ENCODE measurements at places on chromosomes 11 and 22. TPM values are rescaled to one million over a fixed set of nuclear protein-coding genes. Genes with fewer than 3 reads are reported as not detected.
A peak's percentile ranks its signal among the peaks of the same experiment; 100 is the strongest.

Gene PRMT3
- total RNA-seq: 10.5 TPM

Gene SLC7A4
- 3.3 TPM for total RNA-seq

Gene DCHS1
- total RNA-seq: 2.8 TPM

Gene NEFH
- total RNA-seq: 0.83 TPM

Gene INS
- not detected for total RNA-seq

Gene ALDH3B2
- not detected for total RNA-seq

DNA sequence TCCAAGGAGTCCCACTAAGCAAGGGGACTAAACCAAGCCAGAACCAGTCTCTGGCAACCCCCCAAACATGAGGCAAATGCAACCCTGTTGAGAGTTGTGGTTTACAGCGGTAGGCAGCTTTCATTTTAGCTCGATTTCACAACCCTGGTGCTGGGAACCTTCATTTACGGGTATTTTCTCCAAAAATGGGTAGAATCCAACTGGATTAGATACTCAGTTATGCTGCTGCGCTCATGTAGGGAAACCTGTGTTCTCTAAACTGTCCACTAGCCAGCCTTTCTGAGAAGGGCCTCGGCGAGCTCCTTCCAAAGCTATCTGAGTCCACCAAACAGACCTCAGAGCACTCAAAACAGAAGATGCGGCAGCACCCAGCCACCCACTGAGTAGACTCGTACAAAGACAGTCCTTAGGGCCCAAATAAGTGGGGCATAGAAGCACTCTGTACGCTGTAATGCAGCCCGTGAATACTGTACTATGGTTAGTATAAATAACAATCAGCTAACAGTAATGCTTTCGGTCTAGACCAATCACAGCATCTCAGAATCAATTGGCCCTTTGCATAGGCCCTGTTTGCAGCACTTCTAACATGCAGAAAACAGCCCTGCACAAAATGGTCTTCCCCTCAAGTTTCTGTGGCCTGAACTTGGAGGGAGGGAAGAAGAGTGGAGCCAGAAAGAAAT is 104.7 kb downstream of the ETS1 start:
- DNase-seq: no peak
- H3K4me1 ChIP-seq: peaks cover 20% of the 10 kb centered on the region
- no peaks in the 10 kb centered on the region for H3K36me3 ChIP-seq
- peak overlapping the region; percentile 5 for H3K4me3 ChIP-seq

- H3K27ac ChIP-seq: no peak overlapping the region
- no peaks in the 10 kb centered on the region for H3K27me3 ChIP-seq
- DNase-seq: no peak
- no peaks in the 10 kb centered on the region for H3K36me3 ChIP-seq
- H3K4me1 ChIP-seq: peaks cover 5% of the 10 kb centered on the region
Measured at GRCh38 chr11:76759092-76759491, 24.1 kb upstream of the TSKU start.

GRCh38 chr11:84780689-84781293 is 846.4 kb downstream of the DLG2 start:
- H3K4me3 ChIP-seq: no peak overlapping the region
- no peaks in the 10 kb centered on the region for H3K36me3 ChIP-seq
- no peak for DNase-seq
- no peaks in the 10 kb centered on the region for H3K27me3 ChIP-seq
- H3K4me1 ChIP-seq: no peaks in the 10 kb centered on the region

GRCh38 chr11:76714493-76714892 is 43.9 kb upstream of the LRRC32 start:
- DNase-seq: no peak
- H3K4me1 ChIP-seq: no peaks in the 10 kb centered on the region
- H3K4me3 ChIP-seq: no peak overlapping the region
- no peaks in the 10 kb centered on the region for H3K27me3 ChIP-seq

GRCh38 chr11:36309779-36310178 is 13.7 kb downstream of the PRR5L start:
- H3K27me3 ChIP-seq: no peaks in the 10 kb centered on the region
- H3K27ac ChIP-seq: no peak overlapping the region
- no peak for DNase-seq
- no peak overlapping the region for H3K4me3 ChIP-seq

DNA sequence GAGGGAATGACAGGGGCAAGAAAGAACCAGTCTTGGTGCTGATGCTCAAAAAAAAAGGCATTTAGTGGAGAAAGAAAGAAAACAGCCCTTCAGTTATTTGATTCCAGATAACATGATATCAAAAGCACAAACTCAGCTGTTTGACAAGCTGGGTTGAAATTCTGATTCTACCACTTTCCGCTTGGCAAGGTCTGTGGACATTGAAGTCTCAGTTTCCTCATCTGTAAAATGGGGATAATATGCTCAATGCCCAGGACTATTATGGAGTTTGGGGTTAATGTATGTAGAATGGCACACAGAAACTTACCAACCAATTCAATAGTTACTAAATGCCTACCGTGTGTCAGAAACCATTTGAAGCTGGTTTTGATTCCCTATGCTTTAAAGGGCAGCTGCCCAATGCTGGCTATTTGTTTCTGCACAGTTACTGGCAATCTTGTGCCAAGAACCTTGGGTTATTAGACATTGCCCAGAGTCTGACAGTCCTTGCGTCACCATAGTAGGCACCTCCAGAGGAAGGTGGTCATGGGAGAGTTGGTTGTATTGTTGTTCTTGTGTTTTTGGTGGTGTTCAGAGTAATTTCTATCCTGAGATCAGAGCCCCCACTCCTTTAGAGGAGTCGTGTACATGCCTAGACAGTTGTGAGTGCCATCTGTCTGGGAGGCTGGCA is 19.5 kb downstream of the ELF5 start:
- H3K27me3 ChIP-seq: no peaks in the 10 kb centered on the region
- H3K27ac ChIP-seq: no peak overlapping the region
- no peak for DNase-seq
- H3K36me3 ChIP-seq: no peaks in the 10 kb centered on the region

- H3K27ac ChIP-seq: no peak overlapping the region
- no peaks in the 10 kb centered on the region for H3K36me3 ChIP-seq
- H3K4me3 ChIP-seq: no peak overlapping the region
- no peaks in the 10 kb centered on the region for H3K4me1 ChIP-seq
- DNase-seq: no peak
Measured at GRCh38 chr11:971092-971690, 45.5 kb downstream of the AP2A2 start.

GRCh38 chr22:43901976-43902643 is 10.3 kb upstream of the PNPLA5 start:
- H3K27ac ChIP-seq: no peak overlapping the region
- H3K4me3 ChIP-seq: no peak overlapping the region
- H3K4me1 ChIP-seq: no peaks in the 10 kb centered on the region
- H3K36me3 ChIP-seq: no peaks in the 10 kb centered on the region

- H3K4me1 ChIP-seq: no peaks in the 10 kb centered on the region
- H3K36me3 ChIP-seq: no peaks in the 10 kb centered on the region
- no peaks in the 10 kb centered on the region for H3K27me3 ChIP-seq
- H3K4me3 ChIP-seq: no peak overlapping the region
Measured at GRCh38 chr22:41043722-41044121, 48.7 kb upstream of the EP300 start.

DNA sequence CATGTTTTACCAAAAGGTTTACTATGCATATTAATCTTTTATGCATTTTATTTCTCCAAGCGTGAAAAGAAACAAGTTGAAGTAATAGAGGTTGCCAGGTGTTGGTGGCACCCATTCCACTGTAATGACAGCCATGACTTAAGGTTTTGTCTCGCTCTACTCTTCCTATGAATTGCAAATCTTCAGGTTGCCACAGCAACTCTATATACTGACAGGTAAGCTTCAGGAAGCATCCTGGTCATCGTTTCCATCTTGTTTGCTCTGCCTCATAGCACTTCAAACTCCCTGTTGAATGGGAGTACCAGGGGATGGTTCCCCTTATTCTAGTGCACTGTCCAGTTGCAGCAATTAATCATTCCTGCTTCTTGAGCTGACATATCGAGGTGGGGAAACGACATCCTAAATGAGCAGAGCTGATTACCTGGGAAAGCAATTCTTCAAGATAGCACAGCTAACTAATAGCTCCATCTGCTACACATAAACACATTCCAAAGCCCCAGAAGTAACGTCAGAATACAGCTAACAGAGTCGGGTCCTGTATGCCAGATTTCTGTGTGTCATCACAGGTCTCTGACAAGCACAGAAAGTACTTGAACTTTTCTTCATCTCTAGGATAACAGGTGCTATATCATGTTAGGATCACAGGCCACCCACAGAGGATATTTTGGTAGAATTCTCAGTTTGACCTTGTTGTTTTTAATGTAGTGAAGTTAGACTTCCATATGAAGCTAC is 80.3 kb downstream of the CADM1 start:
- H3K4me1 ChIP-seq: no peaks in the 10 kb centered on the region
- H3K27me3 ChIP-seq: no peaks in the 10 kb centered on the region
- no peaks in the 10 kb centered on the region for H3K36me3 ChIP-seq
- H3K27ac ChIP-seq: no peak overlapping the region
- no peak for DNase-seq
- H3K4me3 ChIP-seq: no peak overlapping the region

DNA sequence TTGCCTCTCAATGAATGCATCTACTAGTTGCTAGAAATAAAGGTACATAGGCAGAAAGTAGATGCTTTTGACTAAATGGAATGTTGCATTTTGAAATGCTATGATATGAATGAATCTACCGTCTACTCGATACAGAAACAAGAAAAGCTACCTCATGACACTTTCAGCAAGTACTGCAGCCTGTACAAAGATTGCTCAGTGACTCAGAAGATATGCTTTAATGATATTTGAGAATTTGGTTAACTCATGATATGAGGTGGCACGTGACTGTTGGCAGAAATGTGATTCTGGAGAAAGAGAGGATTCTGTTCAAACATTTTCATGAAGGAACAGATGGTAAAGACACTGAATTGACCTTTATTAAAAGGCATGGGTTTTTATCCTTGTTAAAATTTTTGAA is 76.0 kb downstream of the HSD17B12 start:
- H3K27ac ChIP-seq: no peak overlapping the region
- no peak for DNase-seq
- no peaks in the 10 kb centered on the region for H3K27me3 ChIP-seq
- H3K4me3 ChIP-seq: no peak overlapping the region
- no peaks in the 10 kb centered on the region for H3K36me3 ChIP-seq

DNA sequence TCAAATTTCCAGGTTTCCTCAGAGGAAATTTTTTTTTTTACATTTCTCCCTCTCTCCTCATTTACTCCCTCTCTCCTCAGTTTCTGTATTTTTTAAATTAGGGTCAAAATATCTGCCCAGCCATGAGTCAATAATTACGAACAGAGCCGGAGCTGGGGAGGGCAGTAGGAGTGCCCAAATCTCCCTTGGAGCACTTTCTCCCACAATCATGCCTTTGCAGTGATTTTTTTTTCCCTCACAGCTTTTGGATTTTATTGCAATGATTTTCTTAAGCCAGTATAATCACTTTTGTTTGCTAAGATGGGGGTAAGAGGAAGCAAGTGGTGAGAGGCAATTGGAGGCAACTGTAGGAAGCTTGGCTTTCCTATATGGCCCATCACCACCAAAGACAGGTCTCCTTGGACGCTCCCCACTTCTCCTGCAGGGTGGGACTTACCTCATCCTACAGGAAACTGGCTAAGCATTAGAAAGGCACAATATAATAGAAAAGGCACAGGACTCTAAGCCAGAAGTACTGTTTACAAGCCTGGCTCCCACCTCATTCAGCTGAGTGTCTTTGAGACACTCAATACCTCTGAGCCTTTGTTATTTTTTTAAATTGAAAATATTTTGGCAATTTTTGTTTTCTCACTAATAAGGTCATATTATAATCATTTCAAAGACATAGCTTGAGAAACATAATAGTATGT is 192.6 kb upstream of the PITPNB start:
- H3K27ac ChIP-seq: no peak overlapping the region
- DNase-seq: no peak
- no peaks in the 10 kb centered on the region for H3K27me3 ChIP-seq
- no peaks in the 10 kb centered on the region for H3K4me1 ChIP-seq
- H3K4me3 ChIP-seq: no peak overlapping the region

- peak overlapping the region; percentile 71 for H3K27ac ChIP-seq
- H3K4me3 ChIP-seq: no peak overlapping the region
- no peaks in the 10 kb centered on the region for H3K4me1 ChIP-seq
- no peaks in the 10 kb centered on the region for H3K27me3 ChIP-seq
- no peaks in the 10 kb centered on the region for H3K36me3 ChIP-seq
- DNase-seq: no peak
Measured at GRCh38 chr22:46162771-46163556, 12.6 kb downstream of the PPARA start.

DNA sequence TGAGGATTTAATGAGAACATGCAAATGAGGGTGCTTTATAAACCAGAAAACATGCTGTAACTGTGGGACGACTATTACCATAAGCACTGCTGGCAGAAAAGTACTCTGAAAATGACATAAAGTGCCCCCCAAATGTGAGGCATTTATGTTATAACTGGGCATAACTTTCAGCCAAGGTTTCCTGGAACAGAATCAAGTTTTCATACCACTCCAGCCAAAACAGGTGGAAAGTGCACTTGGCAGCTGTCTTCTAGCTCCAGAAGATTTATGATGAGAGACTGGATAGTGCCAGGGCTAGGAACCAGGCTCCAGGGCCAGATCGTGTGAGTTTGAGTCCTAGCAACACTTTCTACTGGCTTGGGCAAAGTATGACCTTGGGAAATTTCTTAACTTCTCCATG is 339.2 kb downstream of the TENM4 start:
- DNase-seq: no peak
- no peaks in the 10 kb centered on the region for H3K36me3 ChIP-seq
- H3K4me3 ChIP-seq: no peak overlapping the region
- H3K27ac ChIP-seq: no peak overlapping the region

- H3K36me3 ChIP-seq: no peaks in the 10 kb centered on the region
- H3K4me1 ChIP-seq: no peaks in the 10 kb centered on the region
- no peaks in the 10 kb centered on the region for H3K27me3 ChIP-seq
- H3K27ac ChIP-seq: no peak overlapping the region
- no peak overlapping the region for H3K4me3 ChIP-seq
- no peak for DNase-seq
Measured at GRCh38 chr11:34395916-34396550, 38.2 kb upstream of the ABTB2 start.

DNA sequence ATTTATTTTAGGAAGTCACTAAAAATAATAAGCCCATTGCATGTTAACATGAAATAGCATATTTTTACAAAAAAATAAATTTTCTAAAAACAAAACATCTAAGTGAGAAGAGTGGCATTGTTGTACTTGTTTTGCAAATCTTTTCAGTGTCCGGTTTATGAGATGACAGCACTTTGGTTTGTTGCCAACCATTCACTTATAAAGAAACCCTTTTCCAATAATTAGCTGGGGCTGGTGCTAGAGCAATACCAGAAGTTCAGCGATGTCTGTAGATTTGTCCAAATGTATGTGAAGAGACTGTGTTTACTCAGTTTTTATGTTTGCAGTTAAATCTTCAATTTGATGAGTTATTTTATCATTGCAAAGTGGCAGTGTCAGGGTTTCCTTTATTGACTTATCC is 22.1 kb upstream of the KRTAP5-7 start:
- no peak overlapping the region for H3K27ac ChIP-seq
- no peaks in the 10 kb centered on the region for H3K4me1 ChIP-seq
- no peak for DNase-seq
- no peak overlapping the region for H3K4me3 ChIP-seq
- H3K27me3 ChIP-seq: no peaks in the 10 kb centered on the region

All from Peyer's patch (tissue), 4 donors.